GM23248 (cell line): ENCODE measurements at places on chromosomes 4 and X. TPM values are rescaled to one million over a fixed set of nuclear protein-coding genes. Genes with fewer than 3 reads are reported as not detected.

The MID1 gene
- 5.1 and 5.6 TPM in 2 replicates for total RNA-seq

The IQCM gene
- 0.11 TPM in 1 of 2 replicates, not detected in the other for total RNA-seq

The CABS1 gene
- not detected in 2 replicates for total RNA-seq

The EREG gene
- total RNA-seq, result 4.2 and 4.4 TPM in 2 replicates

The YTHDC1 gene
- 38.0 and 41.4 TPM in 2 replicates for total RNA-seq

DNA sequence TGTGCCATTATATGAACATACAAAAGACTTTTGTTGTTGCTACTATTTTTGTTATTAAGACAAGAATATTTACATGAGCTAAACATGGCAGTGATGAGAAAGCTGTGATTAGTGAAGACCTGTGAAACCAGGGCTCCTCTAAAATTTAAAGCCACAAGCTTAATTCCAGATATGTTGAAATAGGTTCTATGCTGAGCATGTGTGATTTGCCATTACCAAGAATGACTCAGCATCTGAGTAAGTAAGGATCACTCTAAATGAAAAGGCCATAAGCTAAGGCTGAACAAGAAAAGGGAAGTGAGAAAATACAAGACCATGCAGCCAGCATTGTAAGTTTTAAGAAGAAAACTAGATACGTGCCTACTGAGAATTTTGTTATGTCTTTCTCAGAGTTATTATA lies 75.9 kb upstream of the CAMK2D start:
- peak; percentile 94 for DNase-seq

- DNase-seq, result peak; percentile 64
Observed at GRCh38 chr4:80125252-80126177, 52.5 kb upstream of the ANTXR2 start.

- DNase-seq, result no peak
Observed at GRCh38 chr4:122658377-122658776, 37.5 kb upstream of the IL21 start.

GRCh38 chr4:156968479-156968984 lies 3.1 kb downstream of the PDGFC start:
- DNase-seq, result peak; percentile 81

DNA sequence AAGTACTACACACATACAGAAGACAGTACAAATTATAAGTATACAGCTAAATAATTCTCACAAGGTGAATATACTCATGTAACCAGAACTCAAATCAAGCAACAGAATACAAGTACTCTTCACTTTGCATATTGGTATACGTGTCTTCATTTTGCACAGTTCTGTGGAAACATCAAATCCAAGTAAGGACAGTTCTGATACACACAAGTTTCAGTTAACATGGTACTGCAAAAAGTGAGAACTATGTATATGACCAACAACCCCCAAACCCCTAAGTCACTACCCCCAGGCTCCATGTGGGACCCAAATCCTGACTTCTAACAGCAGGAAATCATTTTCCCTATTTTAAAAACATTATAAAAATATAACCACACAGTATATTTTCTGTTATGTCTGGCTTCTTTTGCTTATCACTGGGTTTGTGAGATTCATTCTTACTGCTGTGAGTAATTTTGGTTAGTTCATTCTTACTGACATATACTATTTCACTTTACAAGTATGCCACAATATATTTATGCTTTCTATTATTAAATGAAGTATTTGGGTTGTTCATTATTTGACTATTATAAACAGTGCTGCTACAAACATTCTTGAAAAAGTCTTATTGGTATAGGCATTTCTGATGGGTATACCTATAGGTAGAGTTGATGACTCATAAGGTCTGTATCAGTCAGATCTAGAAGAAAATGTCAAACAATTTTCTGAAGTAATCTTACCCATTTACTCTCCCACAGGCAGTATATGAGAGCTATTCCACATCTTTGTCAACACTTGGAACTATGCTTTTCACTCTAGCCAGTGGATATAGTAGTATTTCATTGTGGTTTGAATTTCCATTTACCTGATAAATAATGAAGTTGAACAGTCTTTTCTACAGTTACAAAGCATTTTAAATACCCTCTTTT lies 47.0 kb downstream of the SCLT1 start:
- no peak for DNase-seq
